Upper lobe of right lung (tissue), 1 donor: ENCODE measurements at places on chromosomes 5 and 9. TPM values are rescaled to one million over a fixed set of nuclear protein-coding genes. Genes with fewer than 3 reads are reported as not detected.

- no peak overlapping the region for H3K27ac ChIP-seq
- H3K27me3 ChIP-seq, result no peaks in the 10 kb centered on the region
- no peaks in the 10 kb centered on the region for H3K36me3 ChIP-seq
- no peak overlapping the region for H3K4me3 ChIP-seq
- H3K4me1 ChIP-seq, result no peaks in the 10 kb centered on the region
These were observed 478.6 kb upstream of the WWC1 start for GRCh38 chr5:167812871-167813270.

DNA sequence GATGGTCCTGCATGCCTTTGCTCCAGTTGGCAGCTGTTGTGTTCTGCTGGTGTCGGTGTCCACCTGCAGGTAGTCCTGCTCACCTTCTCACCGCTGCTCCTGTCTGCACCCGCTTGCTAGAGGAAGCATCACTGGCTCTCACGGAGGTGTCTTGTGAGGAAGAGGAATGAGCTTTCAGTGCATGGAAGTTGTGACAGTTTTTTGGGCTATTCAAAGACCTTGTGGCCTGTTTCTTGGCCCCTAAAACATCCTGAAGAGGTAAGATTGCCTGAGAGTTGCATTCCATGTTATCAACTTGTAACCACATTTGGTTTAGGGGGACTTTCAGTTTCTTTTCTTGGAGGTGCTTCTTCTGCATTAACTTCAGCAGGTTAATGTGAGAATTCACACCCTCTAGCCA is 85.6 kb downstream of the MACROH2A1 start:
- H3K27ac ChIP-seq, result no peak overlapping the region
- no peak for DNase-seq
- no peaks in the 10 kb centered on the region for H3K27me3 ChIP-seq
- no peak overlapping the region for H3K4me3 ChIP-seq

Gene SLC6A19
- total RNA-seq, result not detected

DNA sequence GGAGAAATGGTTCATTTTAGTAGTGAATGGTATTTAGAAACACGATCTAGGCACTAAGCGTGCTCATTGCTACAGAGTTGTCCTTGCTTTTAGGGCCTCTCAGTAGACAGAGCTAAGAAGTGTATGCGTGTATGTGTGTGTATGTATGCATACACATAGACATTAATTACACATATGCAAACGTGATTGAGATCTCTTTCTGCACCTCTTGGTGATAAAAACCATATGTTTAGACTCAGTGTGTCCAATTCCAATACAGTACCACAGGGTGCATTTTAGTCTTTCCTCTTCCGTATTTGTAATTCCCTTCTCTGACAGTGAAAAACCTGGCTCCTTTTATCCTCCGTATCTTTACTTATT is 13.1 kb downstream of the TRIO start:
- no peaks in the 10 kb centered on the region for H3K36me3 ChIP-seq
- peak overlapping the region; percentile 1 for H3K4me3 ChIP-seq
- peaks cover 59% of the 10 kb centered on the region for H3K4me1 ChIP-seq
- H3K27me3 ChIP-seq, result no peaks in the 10 kb centered on the region

- no peak for DNase-seq
- no peak overlapping the region for H3K27ac ChIP-seq
- H3K27me3 ChIP-seq, result no peaks in the 10 kb centered on the region
These were observed 643.0 kb upstream of the RGMB start for GRCh38 chr5:98130261-98131035.

Gene CCL27
- not detected for total RNA-seq

DNA sequence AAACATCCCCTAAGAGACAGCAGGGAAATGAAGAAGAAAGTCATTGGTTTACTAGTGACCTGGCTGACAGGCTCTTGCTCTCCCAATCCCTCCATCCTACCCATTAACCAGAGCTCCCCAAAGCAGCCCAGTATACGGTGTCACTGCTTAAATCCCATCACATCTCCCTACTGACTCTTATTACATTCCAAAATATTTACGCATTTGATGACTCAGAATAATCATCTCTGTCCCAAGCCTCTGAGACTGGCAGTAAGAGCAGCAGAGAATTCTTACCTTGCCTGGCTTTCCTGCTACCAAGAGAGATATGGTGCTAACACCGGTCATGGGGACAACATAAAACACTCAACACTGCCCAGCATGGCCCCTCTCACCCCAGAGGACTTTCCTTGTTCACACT is 20.2 kb upstream of the WHRN start:
- no peak overlapping the region for H3K4me3 ChIP-seq
- DNase-seq, result no peak
- H3K27me3 ChIP-seq, result peaks cover 10% of the 10 kb centered on the region
- H3K27ac ChIP-seq, result no peak overlapping the region
- H3K36me3 ChIP-seq, result no peaks in the 10 kb centered on the region

Gene CCDC183
- total RNA-seq, result 4.0 TPM

GRCh38 chr5:170389550-170389892 is 354 bp upstream of the KCNMB1 start:
- DNase-seq, result no peak
- H3K27me3 ChIP-seq, result peaks cover 4% of the 10 kb centered on the region
- peaks cover 3% of the 10 kb centered on the region for H3K4me1 ChIP-seq
- no peaks in the 10 kb centered on the region for H3K36me3 ChIP-seq

GRCh38 chr9:75775966-75776691 is 114.3 kb upstream of the PCSK5 start:
- no peaks in the 10 kb centered on the region for H3K36me3 ChIP-seq
- no peak for DNase-seq
- no peaks in the 10 kb centered on the region for H3K4me1 ChIP-seq

GRCh38 chr9:19988281-19988680 is 199.4 kb upstream of the SLC24A2 start:
- H3K36me3 ChIP-seq, result no peaks in the 10 kb centered on the region
- H3K27me3 ChIP-seq, result no peaks in the 10 kb centered on the region
- H3K4me3 ChIP-seq, result no peak overlapping the region
- no peaks in the 10 kb centered on the region for H3K4me1 ChIP-seq
- no peak overlapping the region for H3K27ac ChIP-seq
- DNase-seq, result no peak

DNA sequence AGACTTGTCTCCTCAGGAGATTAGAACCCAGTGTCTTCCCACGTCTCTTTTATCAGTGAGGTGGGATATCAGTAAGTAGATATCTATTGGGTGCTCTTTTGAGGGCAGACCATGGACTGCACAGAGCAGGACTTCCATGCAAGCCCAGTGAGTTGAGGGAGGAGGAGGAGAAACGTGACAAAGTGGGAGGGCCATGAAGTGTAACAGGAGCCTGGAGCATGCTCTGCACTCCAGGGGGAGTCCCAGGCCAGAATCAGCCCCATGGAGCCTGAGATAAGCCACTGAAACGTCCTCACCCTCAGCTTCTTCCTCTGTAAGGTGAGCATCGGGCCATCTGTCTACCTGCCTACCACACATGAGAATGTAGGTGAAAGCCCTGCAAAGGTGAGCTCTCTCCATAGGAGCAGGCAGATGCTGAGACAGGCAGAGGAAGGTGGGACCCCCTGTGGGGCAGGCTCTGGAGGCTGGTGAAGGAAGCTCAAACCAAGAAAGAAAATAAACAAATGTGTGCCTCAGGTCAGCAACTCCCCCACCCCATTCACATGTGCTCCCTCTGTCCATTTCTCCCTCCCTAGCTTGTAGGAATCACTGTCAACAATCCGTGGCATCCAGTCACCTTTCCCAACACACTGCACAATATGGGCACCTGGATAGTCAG is 87.4 kb downstream of the NRG2 start:
- no peaks in the 10 kb centered on the region for H3K36me3 ChIP-seq
- H3K4me1 ChIP-seq, result no peaks in the 10 kb centered on the region
- H3K27ac ChIP-seq, result no peak overlapping the region
- H3K27me3 ChIP-seq, result no peaks in the 10 kb centered on the region

GRCh38 chr9:74771262-74771585 is 116.5 kb downstream of the TRPM6 start:
- no peak for DNase-seq
- H3K4me3 ChIP-seq, result no peak overlapping the region
- H3K4me1 ChIP-seq, result no peaks in the 10 kb centered on the region
- no peaks in the 10 kb centered on the region for H3K36me3 ChIP-seq

- no peak overlapping the region for H3K27ac ChIP-seq
- no peak for DNase-seq
- H3K4me1 ChIP-seq, result no peaks in the 10 kb centered on the region
- no peaks in the 10 kb centered on the region for H3K36me3 ChIP-seq
- H3K27me3 ChIP-seq, result no peaks in the 10 kb centered on the region
These were observed 21.7 kb downstream of the FTMT start for GRCh38 chr5:121873409-121873808.

GRCh38 chr9:136667940-136668760 is 5.4 kb downstream of the EGFL7 start:
- no peak for DNase-seq
- peaks cover 10% of the 10 kb centered on the region for H3K36me3 ChIP-seq
- peak overlapping the region; percentile 50 for H3K4me3 ChIP-seq
- peak overlapping the region; percentile 83 for H3K27ac ChIP-seq
- H3K27me3 ChIP-seq, result peaks cover 9% of the 10 kb centered on the region
- H3K4me1 ChIP-seq, result peaks cover 8% of the 10 kb centered on the region

GRCh38 chr5:97164846-97165245 is 18.2 kb downstream of the RIOK2 start:
- peaks cover 83% of the 10 kb centered on the region for H3K36me3 ChIP-seq
- H3K4me1 ChIP-seq, result no peaks in the 10 kb centered on the region
- no peak overlapping the region for H3K27ac ChIP-seq
- no peak for DNase-seq
- no peak overlapping the region for H3K4me3 ChIP-seq

GRCh38 chr5:55638455-55638854 is 73.7 kb downstream of the SLC38A9 start:
- H3K27me3 ChIP-seq, result no peaks in the 10 kb centered on the region
- H3K36me3 ChIP-seq, result no peaks in the 10 kb centered on the region
- peaks cover 27% of the 10 kb centered on the region for H3K4me1 ChIP-seq
- H3K27ac ChIP-seq, result no peak overlapping the region
